Left renal pelvis (tissue), 4 donors: ENCODE measurements at places on chromosomes 16 and 17.

DNA sequence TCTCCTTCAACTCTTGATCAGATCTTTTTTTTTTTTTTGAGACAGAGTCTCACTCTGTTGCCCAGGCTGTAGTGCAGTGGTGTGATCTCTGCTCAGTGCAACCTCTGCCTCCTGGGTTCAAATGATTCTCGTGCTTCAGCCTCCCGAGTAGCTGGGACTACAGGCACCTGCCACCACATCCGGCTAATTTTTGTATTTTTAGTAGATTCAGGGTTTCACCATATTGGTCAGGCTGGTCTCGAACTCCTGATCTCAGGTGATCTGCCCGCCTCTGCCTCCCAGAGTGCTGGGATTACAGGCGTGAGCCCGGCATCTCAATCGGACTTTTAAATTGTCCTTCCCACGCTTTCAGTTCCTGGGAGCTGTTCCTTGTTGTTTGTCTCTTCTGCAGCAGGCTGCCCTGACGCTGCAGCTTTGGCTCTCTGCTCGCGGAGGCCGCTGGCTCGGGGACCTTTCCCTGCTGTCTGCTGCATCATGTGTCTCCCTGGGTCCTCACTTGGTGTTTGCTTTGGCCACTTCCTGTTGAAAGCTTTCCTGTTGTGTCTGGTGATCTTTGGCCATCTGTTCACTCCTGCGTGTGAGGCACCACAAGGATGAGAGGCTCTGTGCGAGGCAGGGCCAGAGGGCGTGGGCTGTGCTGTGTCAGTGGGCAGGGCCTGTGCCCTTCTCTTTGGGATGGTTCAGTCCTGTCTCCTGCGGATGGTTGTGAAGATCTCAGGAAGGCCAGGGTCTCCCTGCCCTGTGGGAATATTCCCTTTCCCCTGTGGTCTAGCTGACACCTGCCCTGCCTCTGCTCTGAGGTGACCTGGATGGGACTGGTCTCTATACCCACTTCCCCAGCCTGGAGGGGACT is 18.4 kb upstream of the CAPN15 start:
- DNase-seq = no peak

GRCh38 chr17:57750109-57750871 is 5.2 kb upstream of the CCDC182 start:
- no peak for DNase-seq

GRCh38 chr17:46842835-46843234 is 8.5 kb upstream of the WNT9B start:
- DNase-seq = no peak

DNA sequence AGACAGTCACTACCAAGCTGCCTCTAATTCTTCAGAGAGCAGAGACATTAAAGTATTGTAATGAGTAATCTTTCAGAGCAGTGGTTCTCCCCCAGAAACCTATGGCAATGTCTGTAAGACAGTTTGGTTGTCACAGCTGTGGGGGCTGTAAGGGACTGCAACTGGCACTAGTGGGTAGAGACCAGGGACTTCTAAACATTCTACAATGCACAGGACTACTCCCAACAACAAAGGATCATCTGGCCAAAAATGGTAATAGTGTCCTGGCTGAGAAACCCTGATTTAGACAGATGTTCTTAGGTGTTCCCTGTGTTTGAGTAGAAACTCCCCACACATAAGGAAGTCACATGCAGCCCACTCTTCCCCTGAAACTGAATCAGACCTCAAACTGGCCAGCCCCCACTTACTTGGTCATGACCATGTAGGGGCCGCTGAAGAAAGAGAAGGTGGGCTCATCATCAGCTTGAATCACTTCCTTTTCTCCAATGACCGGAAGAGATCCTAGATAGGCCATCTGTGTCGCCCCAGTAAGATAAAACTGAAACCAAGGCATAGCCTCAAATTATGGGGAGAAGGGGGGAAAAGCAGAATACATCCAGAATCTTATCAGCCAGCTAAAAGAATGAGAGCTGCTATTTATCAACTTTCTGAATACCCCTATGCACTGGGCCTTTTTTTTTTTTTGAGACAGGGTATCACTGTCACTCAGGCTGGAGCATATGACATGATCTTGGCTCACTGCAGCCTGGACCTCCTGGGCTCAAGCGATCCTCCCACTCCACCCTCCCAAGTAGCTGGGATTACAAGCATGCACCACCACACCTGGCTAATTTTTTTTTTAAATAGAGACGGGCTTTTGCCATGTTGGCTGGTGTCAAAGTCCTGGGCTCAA is 75.8 kb downstream of the TEX14 start:
- no peak for DNase-seq

DNA sequence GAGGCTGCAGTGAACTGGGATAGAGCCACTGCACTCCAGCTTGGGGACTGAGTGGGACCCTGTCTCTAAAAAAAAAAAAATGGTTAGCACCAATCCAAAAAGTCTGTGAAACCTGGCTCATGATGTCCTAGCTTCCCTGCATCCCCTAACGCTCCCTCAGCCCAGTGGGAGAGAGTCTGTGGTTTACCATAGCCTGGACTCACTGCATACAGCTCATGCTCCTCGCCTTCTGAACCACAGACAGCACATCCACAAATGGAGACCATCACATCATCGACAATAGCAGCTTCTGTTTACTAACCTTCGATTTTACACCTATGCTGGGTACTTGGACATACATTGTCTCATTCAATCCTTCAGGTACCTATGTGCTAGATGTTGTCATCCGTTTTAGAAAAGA is 43.6 kb downstream of the NLRC5 start:
- DNase-seq = no peak

DNA sequence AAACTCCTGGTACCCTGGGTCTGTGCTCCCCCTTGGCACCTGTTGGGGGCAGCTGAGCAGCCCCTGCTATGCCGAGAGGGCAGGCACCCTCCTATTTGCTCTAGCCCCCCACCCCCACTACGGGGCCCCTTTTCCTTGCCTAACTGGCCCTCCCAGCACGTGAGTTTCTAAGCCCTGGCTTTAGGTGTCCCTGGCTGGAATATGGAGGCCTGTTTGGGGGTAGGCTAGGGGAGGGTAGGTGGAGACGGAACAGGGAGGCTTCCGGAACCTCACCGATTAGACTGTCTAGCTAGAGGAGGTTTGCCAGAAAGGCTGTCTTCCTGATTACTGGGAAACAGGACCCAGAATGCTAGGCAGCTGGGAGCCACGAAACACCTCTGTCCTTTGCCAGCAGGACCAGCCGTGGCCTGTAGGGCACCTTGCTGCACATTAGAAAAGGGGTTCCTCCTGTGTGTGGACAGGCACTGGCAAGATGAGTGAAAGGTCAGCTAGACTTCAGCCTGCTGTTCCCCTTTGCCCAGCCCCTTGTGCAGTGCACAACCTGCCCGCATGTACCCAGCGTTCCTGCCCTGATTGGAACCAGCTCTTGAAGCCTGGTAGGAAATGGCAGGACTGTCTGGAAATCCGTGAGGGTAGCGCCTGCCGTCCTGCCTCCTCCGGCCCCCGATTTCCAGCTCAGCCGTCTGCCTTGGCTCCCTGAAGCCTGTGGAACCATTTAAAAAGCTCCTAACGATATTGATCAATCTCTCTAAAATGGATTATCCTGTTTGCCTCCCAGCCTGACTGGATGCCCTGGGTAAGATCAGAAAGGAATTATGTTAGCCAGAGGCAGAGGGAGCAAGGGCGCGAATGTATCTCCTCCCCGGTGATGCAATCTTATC is 83.4 kb upstream of the GSE1 start:
- DNase-seq = no peak

DNA sequence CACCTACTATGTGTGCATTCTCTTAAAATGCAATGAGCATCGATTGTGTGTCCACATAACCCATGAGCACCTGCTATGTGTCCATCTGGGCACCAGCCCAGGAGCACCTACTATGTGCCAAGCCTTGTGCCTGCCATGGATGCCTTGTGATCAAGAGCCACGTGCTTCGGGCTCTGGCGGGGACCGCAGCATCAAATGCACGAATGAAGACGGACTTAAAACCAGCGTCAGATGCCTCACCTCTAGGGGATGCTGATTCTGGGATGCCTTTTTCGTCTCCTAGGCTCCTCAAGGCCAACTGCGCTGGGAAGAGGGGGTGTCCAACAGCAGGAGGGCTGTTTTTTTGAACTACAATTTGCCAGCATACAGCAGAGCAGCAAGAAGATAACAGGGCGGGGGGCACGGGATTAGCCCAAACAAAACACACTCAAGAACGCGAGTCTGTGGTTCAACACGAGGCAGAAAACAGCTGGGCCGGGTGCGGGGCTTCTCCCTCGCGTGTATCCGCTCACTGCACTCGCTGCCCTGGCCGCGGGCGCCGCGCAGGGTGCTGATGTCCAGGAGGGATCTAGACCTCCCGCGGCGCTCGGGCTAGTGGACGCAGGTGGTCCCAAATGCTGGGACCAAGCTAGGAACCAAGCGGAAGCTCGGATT is 1.2 kb upstream of the GLIS2 start:
- no peak for DNase-seq

GRCh38 chr17:63704259-63704576 is 4.3 kb upstream of the LIMD2 start:
- no peak for DNase-seq

DNA sequence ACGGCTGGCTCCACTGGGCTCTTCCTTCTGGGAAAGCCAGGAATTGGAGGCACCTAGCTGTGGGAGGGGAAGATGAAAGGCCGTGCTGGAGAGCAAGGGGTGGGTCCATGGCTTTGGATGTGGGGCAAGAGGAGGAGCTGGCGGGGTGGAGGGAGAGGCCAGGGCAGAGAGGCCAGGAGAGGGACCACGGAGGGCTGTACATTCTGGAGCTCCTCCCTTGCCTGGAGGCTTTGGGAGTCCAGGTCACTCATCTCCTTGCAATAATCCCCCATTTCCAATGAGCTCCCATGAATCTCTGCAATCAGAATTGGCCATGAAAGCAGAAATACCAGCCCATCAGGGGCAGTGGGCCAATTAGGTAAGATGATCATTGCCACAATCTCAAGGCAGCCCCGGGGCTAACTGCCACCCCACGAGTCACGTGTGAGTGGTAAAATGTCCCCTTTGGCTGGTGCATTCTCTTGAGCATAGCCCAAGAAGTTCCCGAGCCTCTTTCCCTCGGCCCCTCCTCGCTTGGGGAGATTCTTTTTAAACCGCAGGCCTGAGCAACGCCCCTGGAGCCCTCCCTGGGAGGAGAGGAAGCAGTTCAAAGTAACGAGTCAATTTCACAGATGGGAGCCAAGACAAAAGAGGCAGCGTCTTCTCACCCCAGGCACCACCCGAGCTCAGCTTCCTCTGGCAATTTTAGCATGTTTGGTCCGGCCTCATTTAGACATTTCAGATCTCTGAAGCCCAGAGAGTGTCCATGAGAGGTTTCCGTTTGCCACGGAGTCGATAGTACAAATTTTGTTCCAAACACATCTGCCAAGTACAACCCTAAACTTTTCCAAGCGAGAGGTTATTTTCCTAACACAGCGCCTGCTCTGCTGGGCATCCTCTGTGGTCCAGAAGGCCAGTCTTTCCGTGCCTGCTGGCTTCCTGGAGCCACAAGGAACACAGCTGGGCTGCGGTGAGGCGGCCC is 13.4 kb downstream of the RTN4RL1 start:
- DNase-seq = no peak

DNA sequence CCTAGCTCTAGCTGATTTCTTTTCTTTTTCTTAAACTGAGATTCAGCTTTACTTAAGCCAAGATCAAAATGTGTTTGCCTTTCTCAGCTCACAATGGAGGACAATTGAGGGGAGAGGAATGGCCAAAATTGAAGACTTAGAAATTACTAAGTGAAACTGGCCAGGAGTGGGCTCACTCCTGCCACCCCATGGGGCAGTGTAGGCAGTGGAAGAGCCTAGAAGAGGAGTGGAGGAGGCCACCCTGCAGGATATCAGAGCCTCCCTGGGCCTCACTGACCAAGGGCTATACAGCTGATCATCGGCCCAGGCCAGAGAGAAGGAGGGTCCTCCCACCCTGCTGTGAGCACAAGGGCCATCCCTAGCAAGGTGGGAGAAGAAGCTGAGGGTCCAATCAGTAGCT is 119.8 kb downstream of the CCT6B start:
- DNase-seq = no peak

DNA sequence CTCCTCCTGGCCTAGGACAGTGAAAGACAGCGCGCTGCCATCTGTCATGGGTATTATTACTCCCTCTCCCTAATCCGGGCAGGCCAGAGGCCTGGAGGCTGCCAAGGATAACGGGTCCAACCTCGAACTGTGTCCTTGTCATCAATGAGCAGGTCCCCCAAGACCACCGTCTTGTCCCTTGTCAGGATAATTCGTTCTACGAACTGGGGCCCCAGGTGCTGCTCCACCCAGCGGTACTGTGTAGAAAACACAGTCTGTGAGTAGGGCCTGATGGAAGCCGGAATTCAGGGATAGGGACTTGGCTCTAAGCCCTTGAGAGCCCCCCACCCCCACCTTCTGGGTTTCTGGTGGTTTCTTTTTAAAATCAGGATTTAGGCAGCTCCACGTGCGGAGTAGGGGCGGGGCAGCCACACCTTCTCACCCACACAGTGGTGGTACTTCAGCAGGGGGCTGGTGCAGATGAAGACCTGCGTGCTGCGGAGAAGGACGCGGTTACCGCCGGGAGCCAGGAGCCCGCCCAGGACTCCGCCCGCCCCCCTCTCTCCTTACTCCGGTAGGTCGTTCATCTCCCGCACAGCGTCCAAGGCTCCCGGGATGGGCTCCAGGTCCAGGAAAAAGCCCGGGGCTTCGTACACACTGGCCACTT is 787 bp downstream of the NT5C start:
- DNase-seq = no peak

- DNase-seq = no peak
These were observed 60.4 kb downstream of the NDEL1 start for GRCh38 chr17:8496081-8496480.

DNA sequence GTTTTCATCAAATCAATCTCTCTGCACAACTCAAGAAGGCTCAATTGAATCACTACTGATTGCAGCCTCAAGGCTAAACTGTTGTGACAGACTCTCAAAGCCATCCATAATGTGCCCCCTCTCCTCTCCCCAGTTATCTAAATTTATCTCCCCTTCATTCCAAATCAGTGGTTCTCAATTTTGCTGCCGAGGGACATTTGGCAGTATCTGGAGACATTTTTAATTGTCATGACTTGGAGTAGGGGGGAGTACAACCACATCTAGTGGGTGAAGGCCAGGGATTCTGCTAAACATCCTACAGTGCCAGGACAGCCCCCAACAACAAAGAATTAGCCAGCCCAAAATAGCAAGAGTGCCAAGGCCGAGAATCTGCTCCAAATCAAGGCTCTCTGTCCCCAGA is 9.1 kb downstream of the USP31 start:
- DNase-seq = no peak

DNA sequence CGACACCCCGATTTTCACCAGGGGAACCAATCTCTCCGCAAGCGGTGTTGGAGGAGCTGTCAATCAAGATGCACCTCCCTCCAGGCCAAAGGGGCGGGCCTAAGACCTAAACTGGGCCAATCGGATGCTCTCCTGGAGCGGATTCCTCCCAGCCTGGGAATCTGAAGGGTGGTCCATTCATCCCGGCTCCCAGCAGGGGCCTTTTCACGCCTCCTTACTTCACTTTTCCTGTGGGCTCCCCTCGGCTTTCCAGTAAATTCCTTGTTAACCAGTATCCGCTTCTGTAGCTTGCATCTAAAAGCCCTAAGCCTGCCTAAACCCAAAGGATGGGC is 17.1 kb downstream of the C16orf74 start:
- no peak for DNase-seq

- no peak for DNase-seq
These were observed 9.0 kb upstream of the ADORA2B start for GRCh38 chr17:15935891-15936290.
